ENCODE measurements at places on chromosomes 3 and 15.

DNA sequence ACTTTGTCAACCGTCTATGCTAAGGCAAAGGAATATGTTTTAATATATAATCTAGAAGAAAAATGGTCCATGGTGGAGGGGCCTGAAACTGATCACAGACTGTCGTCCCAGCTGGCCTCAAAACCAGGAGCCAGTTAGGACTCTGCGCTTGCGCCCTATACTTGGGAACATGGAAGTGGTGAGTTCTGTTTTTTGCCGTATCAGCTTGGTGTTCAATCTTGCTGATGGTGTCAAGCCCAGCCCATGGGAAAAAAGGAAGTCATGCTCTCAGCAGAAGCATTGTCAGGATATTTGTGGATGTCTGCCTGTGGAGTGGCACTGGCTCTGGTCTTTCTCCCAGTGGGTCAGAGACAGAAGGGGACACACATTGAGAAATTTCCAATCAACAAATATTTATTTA, 342.0 kb upstream of the CTDSPL start:
- no peak for DNase-seq

DNA sequence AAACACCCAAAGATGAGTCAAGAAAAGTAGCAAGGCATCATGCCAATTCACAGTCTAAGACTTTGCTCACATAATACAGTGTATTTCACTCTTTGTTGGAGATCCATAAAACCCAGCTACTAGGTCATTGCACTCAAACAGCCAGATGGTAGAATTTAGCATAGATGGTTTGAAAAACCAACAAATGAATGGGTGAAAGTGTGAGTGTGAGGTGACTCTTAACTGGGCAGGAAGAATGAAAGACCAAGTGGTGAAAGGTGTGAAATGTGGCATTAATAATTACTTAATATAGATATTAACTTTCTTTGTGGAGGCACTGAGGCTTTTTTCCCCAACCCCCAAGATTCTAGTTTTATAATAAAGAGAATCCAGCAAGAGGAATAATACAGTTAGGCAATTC, 159.5 kb downstream of the SQOR start:
- DNase-seq: no peak

DNA sequence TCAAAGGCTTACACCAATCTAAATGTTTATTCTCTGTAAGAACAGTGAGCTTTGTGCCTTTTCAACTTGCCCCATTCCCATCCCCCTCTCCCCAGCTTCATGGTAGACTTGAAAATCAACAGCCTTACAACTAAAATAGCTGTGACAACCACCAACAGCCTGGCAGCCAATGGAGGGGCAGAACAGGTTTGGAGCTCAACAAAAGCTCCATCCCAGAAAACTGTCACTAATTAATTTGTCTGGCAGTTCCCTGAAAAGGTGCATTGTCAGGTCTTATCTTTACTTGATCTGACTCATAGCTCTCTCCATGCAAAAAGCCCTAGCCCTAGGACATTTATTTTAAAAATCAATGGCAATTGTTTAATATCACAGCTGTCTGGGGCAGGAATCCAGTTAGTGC, 22.6 kb downstream of the MTHFS start:
- no peak for DNase-seq

DNA sequence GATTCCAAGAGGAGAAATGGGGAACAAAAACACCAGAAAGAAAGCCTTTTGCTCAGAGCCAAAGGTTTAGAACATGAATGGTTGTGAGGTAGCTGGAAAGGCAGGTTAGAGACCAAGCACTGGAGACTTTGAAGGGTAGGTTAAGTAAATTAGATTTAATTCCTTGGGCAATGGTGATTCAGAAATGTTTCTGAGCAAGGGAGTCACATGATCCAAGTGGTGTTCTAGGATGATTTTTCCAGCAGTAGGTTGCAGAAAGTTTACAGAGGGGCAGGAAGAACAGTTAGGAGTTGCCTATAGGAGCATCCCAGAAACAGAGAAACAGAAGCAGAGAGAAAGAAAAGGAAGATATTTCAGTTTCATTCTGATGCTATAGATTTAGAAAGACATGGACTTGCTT, 139.8 kb downstream of the WDR76 start:
- no peak for DNase-seq

GRCh38 chr15:47570044-47570443, 147.3 kb upstream of the SEMA6D start:
- no peak for DNase-seq
